LoVo (cell line): ENCODE measurements at places on chromosomes 2 and 18.

DNA sequence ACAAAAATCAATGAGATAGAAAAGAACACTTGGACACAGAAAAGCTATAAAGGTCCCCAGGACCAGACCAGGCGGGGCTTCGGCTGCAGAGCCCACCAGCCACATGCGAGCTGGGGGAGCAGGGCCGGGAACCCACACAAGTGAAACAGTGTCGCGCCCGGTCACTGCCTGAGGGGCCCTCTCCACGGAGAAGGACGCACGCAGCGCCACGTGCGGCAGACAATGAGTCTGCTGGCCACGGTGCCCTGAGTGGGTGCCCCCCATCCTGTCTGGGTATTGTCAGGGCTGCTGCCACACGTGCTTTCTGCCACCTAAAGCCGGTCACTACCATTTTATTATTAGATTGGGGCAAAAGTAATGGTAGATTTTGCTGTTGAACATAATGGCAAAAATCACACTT, 207.9 kb upstream of the HDAC4 start:
- DNase-seq = no peak

DNA sequence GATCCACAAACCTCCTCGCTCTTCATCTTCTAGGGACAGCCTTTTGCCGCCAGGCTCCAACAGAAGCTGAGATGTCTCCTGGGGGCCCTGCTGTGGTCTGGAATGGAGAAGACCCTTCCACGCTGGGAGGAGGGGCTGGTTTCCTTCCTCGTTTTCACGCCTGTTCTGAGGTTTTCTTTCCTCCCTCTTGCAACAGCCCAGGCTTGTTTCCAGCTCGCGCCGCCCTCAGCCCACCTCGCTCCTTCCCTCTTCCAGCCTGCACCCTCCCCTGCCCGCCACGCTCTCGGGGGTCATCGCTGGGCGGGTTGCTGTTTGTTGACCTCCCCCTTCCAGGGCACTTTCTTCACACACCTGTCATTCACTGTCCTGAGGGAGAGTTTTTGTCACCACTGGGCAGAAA, 55.4 kb downstream of the VAPA start:
- DNase-seq = no peak

DNA sequence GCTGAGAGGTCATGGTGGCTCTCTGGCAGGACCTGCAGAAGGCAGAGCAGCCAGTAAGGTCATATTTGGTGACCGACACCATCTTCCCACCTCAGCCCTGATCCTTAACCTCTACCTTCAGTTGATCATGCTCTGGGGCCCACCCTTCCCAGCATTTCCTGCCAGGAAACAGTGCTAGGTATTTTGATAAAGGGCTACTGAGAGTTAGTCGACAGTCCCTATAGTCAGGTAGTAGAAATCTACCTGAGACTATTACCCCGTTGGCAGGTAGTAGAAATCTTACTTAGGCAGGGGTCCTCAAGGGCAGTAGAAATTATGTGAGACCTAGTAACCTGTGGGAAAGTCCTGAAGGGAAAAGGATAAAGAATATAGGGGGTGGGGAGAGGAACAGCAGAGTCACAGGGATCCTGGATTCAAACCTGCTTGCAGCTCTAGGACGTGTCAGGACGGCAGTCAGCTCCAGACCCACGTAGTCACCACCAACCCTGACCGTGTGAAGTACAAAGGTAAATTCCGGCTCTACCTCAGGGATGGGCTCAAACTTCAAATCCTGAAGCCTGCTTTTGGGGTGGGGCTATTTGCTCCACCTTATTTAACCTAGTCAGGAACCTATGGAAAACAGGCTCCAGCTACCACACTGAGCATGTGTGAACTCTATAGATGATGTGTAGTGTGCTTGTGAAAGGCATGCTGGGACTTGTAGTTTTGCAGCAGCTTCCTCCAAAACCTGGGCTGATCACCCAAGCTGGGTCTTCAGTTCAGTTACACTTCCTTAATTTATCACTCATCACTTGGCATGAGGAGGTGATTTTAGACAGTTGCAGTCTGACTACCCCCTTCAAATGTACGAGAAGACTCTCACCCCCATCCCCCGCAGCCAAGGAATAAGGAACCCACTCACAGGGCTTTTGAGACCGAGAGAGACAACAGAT, at the start of gene DQX1:
Gene DQX1, minus strand, starts transcription at position 515 of the 932 bp plus-strand sequence. Its CDS starts 502 bp downstream, at position 13.
- DNase-seq = peak; percentile 47

GRCh38 chr2:1756456-1756855, 12.1 kb upstream of the PXDN start:
- no peak for DNase-seq

DNA sequence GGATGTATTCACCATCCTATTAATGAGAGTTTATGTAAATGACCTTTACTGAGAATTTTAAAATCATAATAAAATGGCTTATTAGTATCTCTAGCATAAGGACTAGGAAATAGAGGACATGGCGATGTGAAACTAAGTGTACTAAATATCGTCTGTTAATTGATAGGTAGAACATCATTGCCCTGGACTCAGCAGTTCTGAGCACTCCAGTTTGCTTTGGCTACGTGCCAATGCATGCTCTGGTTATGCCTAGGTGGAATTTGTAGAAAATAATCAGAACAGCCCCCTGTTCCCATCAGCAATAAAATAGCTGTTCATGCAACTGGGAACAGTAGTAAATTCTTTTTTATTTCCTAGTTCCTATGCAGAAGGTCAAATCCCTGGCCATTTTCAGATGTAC, 247.8 kb downstream of the DOK6 start:
- no peak for DNase-seq
